ENCODE measurements at places on chromosomes 13 and 19.

DNA sequence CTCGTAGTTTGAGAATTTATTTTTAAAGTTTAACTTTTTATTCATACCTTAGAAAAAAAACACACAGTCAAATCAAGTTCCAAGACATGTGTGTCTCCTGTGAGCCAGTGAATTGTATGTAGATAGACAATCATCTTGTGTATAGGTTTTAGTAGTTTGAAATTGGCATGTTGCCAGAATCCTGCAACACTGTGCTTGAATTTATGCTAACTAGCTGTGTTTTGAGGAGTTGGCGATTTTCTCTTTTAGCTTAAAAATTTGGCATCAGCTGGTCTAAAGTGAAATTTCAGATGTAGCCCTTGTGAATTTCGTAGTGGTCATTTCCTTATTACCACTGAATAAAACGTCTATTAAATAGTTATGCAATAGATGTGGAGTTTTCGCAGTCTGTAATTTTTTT lies 213.2 kb downstream of the ATP8A2 start:
- no peak for DNase-seq

- no peak for DNase-seq
Measured at GRCh38 chr13:39362652-39363381, 240.2 kb downstream of the LHFPL6 start.

- no peak for DNase-seq
Measured at GRCh38 chr19:50796128-50796633, 6.0 kb downstream of the ACP4 start.

- DNase-seq = peak; percentile 94
Measured at GRCh38 chr19:53192771-53193534, at the start of gene ZNF665. ZNF665 (minus strand) TSS chr19:53193358; CDS start chr19:53182898, 10,460 bp downstream.

DNA sequence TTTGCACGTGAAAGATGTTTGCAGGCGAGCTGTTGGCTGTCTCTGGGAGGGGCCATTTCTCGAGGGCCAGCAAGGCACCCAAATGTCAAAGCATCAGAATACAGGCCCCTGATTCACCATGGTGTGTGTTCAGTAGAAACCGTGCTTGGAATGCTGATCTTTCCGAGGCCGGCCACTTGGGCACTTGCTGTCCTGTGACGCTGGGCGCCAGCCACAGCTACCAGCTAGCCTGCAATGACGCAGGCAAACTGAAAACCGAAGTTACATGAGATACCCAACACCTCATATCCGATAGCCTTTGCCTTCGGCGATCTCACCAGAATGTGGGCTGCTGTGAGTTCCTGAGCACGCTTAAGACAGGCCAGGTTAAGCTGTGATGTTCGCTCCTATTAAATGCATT lies 12.0 kb downstream of the THOP1 start:
- DNase-seq = no peak

GRCh38 chr13:42543215-42543797 lies 30.6 kb upstream of the TNFSF11 start:
- DNase-seq = no peak

DNA sequence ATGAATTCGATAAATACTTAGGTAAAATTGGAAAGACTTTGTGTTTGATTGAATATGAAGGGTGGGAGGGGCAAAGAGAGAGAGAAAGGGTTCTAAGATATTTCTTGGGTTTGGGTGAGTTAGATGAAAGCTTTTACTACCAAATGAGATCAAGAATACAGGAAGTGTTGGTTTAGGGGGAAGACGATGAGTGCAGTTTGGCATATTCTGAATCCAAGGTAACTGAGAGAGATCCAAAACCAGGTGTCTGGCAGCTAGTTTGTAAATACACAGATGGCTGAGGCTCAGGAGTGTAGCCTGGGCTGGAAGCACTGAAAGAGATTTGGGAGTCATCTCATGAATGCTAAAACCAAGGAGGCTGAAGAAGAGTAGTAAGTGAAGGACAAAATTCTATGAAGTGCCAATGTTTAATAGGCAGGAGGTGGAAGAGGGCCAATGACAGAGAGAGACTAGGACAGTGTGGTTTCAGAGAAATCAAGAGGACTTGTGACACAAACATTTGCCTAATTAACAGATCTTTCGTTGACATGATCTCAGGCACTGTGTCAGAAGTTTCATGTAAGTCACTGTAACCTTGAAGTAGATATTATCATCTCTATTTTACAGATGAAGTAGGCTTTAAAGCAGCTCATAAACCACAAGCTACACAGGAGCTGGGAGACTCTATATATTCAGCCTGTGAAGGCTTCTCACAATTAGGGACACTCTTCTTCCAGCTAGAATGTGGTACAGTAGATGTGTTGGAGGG lies 70.2 kb upstream of the ZDHHC20 start:
- no peak for DNase-seq

DNA sequence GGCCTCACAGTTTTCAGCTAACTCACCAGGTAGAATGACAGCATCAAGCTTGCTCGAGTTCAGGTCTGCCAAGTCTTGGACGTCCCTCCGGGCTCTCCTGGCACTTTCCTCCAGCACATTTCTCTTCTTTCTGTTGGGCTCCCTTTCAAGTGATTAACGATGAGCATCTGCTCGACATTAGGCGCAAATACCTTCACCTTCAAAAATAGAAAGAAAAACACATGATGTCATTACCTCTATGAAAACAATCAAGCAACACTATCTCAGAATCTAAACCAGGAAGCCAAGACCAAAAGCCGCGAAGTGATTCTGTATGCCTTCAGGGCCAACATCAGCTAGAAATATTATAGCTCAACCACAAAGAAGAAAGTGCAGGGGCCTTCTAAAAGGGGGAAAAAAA lies 15.4 kb upstream of the CLN5 start:
- no peak for DNase-seq

- DNase-seq = no peak
Measured at GRCh38 chr13:31675440-31675953, 63.8 kb upstream of the RXFP2 start.

- no peak for DNase-seq
Measured at GRCh38 chr19:7427944-7428343, 60.9 kb downstream of the PEX11G start.

DNA sequence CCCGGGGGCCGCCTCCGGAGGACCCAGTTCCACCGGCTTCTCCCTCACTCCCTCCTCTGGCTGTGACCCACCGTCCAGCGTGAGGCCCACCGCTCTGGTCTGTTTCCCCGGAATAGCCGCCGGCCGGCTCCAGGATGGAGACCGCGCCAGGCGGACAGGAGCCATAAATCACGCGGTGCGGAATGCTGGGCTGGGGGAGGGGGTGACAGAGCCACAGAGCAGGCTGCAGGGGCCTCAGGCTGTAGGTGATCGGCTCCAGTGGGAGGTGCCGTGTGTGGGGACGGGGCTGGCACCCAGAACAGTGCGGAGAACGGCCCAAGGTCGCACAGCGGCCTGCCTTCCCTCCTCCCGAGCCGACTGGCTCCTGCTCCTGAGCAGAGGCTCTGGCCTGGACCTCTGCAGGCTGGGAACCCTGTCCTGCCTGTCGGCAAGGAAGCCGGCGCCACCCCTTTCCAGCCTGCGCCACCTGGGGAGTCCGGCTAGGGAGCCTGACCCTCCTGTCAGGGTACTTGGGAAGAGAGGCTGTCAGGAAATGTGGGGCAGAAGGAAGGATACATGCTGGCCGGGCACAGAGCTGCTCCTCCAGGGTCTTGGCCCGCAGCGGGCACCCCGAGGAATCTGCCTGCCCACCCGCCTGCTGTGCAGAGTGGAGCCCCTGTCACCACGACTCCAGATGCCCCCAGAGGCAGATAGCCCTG lies 8.3 kb downstream of the PIAS4 start:
- no peak for DNase-seq

DNA sequence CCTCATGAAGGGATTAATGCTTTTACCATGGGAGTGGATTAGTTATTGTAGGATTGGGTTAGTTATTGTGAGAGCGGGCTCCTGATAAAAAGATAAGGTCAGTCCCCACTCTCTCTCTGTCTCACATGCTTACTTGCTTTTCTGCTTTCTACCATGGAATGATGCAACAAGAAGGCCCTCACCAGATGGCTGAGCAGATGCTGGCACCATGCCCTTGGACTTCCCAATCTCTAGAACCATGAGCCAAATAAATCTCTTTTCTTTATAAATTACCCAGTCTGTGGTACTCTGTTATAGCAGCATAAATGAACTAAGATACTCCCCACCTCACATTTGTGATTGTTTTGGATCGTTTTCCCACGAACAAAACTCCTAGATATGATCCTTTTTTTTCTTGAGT lies 353.8 kb downstream of the DNAJC15 start:
- peak; percentile 11 for DNase-seq

DNA sequence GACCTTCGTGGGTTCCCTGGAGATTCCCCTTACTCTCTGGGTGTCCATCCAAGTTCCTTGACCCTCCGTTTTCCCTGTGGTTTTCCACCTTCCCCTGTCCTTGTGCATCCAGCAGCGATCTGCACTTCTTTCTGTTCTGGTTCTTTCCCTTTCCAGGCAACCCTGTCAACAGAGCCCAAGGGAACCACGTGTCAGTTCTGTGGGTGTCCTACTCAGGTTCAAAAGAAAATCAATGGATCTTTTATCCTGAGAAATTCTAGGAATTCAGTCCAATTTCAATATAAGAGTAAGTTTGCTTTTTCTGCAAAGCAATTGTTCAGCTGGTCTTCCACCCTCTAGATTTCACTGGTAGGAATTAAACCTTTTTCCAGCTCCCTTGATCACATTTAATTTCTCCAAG lies 1394.8 kb upstream of the SLC10A2 start:
- DNase-seq = no peak

DNA sequence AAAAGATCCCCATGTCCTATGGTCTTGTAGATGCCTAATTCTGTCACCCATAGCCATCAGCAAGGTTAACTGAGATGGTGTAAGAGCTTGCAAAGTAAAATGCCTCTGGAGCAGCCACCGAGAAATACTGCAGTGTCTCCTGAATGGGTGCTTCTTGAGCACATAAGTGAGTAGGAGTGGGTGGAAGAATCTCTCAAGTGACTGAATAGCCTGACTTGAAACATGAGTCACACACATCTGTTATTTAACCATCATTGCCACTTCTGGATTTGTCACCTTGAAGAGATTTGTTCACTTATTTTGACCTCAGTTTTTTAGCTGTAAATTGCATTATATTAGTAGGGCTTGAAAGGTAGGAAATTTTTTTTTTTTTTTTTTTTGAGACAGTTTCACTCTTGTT lies 2.3 kb downstream of the ZNF714 start:
- no peak for DNase-seq

DNA sequence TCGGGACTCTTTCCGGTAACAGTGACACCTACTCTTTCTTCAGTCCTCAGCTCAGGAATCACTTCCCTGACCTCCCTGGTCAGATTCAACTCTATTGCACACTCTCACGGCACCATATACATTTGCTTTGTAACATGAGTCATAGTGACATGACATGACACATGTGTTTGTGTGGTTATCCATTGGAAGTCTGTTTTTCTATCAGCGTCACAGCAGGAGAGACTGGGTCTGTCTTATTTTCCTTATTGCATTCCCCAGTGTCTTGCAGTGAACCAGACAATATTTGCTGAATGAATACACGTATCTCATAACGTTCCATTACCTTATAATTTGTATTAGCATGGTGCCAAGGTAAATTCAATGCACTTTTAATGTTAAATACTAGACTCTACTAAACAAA lies 102.0 kb downstream of the DCLK1 start:
- DNase-seq = no peak

DNA sequence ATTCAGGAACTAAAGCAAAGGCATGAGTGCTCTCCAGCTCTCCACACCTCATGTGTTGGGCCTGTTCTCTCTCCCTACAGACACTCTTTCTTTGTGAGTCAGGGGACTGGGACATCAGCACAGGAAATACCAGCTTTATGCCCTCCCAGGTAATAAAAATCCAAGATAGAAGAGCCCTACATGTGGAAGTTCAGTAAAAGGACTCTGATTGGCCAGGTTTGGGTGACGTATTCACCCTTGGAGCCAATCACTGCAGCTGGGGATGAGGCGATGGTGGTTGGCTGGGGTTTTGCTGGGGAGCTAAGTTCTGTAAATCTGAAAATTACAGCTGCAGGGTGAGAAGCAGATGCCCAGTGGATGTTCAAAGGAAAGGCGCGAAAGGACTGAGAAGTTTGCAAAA lies 32.5 kb downstream of the CCDC70 start:
- DNase-seq = no peak

DNA sequence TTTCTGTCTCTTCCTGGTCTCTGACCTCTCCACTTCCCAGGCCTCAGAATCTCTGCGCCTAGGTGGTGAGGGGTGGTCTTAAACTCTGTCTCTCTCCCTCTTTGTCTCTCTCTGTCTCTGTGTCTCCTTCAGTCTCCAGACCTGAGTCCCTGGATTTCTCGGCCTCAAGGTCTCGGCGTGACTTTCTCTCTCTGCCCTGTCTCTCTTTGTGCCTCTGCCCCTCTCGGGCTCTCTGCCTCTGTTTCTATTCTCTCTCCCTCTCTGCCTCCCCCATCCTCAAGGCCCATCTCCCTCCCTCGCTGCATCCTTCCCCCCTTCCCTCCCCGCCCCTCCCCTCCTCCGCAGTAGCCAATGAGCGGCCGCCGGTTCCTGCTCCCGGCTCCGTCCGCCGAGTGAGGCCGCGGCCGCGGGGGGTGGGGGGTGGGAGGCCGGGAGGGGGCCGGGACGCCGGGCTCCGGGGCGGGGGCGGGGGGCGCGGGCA lies at the start of gene CACNG7:
CACNG7 (plus strand) TSS at position 344 of the 481 bp plus-strand sequence. CDS start 3,554 bp downstream, outside the sequence.
- DNase-seq = no peak

DNA sequence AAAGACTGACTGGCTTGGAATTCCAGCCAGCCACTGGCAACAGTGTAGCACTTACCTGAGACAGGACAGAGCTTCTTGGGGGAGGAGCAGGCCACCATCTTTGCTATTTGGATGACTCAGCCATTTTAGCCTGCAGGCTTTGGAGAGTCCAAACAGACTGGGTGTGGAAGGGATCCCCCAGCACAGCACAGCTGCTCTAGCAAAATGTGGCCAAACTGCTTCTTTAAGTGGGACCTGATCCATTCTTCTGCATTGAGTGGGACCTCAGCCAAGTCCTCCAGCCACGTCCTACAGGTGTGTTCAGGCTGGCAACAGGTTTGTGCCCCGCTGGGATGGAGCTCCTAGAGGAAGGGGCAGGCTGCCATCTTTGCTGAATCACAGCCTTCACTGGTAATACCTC lies 80.0 kb downstream of the NDFIP2 start:
- DNase-seq = no peak

DNA sequence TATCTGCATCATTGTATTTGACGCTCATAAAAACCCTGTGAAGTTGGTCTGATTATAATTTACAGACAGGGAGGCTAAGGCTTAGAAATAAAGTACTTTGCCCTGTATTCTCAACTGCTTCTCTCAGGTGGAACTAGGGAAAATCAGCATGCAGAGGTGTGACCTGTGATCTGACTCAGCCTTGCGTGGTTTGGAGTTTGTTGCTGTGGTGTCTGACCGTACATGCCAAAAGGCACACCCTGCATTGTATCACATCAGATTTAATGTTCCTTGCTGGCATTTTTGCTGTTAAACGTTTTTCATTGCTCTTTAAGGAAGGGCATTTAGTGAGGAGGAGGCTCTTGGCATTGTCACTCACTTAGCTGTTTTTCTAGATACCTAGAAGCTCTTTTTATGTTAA lies 58.8 kb upstream of the C1QTNF9B start:
- DNase-seq = peak; percentile 60
